COR-L47 (cell line): ENCODE measurements at places on chromosomes 16 and 17.

GRCh38 chr16:89194340-89195311, 5.7 kb downstream of the SLC22A31 start:
- no peak for DNase-seq

- DNase-seq = no peak
Observed at GRCh38 chr16:21263640-21264570, 14.2 kb downstream of the CRYM start.

GRCh38 chr17:11880714-11881113, 116.6 kb downstream of the ZNF18 start:
- no peak for DNase-seq

- DNase-seq = no peak
Observed at GRCh38 chr16:52439171-52439701, 107.7 kb downstream of the TOX3 start.

DNA sequence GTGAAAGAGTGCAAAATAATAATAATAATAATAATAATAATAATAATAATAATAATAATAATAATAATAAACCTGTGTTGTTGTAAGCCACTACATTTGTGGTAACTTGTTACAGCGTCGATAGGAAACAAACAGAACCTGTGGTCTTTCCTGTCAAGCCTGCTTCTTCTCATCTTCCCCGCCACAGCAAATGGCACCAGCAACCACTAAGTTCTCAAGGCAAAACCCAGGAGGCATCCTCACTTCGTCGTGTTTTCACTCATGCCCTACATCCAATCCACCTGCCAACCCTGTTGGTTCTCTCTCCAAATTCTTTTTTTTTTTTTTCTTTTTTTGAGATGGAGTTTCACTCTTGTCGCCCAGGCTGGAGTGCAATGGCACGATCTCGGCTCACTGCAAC, 34.2 kb downstream of the ITGAE start:
- no peak for DNase-seq

DNA sequence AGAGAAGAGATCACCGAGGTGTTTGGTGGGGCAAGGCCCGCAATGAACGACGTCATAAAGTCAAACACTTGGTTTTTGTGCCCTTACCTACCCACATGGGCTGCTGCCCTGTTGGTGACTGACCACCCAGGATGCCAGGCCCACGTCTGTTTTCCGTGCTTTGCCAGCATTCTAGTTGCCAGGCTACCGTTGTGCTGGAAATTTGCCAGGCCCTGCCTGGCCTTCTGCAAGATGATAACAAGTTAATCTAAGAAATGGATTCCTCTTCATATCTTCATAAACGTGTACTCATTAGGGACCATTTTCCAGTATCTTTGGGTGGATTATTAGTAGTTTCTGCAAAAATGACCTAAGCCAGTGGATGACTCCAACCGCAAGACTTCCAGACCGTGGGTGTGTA, 35.4 kb downstream of the SLC6A4 start:
- DNase-seq = no peak

DNA sequence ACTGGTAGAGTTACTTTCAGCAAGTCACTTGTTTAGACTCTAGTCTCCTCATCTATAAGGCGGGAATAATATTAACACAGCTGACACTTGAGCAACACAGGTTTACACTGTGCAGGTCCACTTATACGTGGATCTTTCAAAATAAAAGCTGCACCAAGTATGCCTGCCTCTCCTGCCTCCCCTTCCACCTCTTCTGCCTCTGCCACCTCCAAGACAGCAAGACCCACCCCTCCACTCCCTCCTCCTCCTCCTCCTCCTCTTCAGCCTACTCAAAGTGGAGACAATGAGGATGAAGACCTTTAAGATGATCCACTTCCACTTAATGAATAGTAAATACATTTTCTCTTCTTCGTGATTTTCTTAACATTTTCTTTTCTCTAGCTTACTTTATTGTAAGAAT, 285.6 kb downstream of the FTO start:
- DNase-seq = no peak

DNA sequence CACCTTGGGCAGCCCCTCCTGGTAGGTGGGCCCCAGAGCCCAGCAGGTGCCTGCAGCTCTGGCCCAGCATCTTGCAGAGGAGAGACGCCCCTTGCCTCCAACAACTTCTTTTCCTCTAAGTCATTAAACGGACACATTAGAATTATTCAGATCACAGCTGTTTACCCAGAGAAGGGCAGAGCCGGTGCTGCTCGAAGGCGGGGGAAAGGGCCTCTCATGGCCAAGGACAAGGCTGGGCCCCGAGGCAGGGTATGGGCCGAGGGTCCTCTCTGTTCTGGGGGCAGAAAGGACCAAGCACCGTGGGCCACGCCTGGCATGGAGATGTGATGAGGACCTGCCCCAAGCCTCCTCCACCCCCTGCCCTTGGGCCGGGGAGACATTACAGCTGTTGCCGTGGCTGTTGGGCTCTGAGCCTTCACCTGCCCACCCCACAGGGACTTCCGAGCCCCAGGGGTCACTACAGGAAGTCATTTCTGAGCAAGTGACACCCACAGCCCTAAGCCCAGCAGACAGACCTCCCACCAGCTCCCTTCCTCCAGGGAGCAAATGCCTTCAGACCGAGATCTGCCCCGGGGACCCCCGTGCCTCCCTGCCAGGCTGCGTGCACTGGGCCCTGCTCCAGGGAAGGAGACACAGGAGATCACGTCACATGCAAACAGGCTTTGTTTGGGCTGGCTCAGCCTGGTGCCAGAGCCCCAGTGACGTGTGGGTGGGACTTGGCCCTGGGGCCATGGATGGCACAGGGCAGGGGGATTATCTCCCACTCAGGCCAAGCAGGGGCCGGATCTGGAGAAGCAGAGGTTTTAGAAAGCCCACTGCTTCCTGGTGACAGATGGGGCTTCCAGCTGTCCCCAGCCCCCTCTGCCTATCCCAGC, 699 bp upstream of the PVALEF start:
- DNase-seq = no peak

DNA sequence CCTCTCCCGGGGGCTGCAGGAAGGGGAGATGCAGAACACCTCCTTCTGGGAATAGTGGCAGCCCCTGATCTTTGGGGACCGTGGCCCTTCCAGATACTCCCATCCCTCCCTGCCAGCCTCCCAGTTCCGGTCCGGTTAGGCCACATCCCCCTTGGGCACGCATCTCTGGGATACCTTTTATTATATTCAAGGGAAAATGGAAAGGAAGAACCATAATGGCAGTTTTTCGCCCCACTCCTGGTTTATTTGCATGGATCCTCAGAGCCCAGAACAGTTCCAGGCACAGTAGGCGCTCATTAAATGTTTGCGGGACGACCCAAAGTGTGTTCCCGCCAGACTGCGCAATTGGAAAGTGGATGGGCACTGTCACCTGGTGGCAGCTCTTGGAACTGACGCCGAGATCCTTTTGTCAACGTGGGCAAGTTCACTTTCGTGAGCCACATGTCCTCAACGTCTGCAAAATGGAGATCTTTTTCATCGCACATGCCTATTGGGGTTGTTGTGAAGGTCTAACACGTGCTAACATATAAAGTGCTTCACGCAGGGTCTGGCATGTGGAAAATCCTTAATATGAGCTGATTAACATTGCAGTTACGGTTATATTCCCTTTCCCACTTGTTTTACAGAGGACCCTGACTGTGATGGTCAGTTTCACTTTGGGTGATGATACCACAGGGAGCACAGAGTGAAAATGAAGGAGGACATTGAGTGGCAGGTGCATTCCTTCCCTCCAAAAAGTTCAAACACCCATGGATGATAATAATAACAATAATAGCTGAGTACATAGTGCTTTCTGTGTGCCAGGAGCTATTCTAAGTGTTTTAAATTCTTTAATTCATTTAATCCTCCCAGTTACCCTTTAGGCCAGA, 1.7 kb upstream of the GPRC5B start:
- peak; percentile 28 for DNase-seq

DNA sequence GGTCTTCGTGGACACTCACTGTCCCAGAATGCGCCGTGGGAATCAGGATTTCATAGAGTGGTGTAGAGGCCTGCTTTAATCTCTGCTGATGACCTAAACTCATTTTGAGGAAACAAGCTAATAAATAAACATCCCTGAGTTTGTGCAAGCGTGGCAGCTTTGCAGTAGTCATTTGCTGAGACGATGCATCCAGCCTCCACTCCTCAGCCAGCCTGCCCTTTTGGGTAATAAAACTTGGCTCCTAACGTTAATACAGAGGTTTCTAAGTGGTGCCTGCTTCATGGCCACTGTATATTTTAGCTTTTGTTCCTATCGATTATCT, 1.3 kb downstream of the DGKE start:
- no peak for DNase-seq

GRCh38 chr16:3135126-3135715, 392 bp downstream of the ZNF213 start:
- DNase-seq = no peak

DNA sequence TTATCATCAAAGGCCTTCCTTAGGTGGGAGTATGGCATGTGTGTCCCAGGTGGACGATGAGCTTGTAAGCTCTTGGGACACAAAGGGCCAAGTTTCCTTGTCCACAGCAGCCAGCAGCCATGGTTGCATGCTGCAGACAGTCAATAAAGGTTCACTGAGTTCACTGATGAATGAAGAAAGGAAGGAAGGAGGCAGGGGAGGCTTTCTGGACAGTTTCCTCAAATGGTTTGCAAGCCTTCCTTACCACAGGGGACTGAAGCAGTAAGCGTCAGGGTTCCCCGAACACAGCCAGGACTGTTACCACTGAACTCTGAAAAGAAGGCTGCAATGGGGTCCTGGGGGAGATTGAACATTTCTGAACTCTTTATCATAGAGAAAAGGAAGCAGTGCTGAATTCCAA, 111.1 kb downstream of the GAS7 start:
- no peak for DNase-seq

- no peak for DNase-seq
Observed at GRCh38 chr17:14724770-14725169, 423.9 kb downstream of the HS3ST3B1 start.

DNA sequence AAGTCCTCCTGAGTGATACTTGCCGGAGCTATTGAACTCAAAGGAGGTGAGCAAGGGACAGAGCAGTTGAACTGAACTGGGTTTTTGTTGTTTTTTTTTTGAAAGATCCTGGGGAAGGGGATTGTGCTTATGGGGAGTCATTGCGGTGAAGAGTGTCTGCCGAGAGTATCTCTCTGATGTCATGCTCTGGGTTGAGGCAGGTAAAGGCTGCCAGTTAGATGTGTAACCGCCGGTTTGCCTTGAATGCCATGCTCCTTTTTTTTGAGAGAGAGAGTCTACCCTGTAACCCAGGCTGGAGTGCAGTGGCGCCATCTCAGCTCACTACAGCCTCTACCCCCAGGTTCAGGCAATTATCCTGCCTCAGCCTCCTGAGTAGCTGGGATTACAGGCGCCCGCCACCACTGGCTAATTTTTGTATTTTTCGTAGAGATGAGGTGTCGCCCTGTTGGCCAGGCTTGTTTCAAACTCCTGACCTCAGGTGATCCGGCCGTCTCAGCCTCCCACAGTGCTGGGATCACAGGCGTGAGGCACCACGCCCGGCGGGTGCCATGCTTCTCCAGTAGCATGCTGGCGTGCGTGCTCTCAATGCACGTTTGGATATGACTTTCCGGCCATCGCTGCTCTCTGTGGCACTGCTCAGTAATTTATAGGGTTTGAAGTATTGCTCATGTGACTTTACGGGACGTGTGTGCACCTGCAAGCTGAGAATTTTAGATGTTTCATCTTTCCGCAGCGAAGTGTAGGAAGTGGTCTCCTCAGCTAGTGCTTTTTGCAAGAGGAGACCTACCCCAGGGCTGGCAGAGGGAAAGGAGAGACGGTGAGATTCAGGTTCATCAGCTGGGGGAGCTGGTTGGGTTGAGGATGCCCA, 8.5 kb downstream of the ZC3H18 start:
- no peak for DNase-seq

DNA sequence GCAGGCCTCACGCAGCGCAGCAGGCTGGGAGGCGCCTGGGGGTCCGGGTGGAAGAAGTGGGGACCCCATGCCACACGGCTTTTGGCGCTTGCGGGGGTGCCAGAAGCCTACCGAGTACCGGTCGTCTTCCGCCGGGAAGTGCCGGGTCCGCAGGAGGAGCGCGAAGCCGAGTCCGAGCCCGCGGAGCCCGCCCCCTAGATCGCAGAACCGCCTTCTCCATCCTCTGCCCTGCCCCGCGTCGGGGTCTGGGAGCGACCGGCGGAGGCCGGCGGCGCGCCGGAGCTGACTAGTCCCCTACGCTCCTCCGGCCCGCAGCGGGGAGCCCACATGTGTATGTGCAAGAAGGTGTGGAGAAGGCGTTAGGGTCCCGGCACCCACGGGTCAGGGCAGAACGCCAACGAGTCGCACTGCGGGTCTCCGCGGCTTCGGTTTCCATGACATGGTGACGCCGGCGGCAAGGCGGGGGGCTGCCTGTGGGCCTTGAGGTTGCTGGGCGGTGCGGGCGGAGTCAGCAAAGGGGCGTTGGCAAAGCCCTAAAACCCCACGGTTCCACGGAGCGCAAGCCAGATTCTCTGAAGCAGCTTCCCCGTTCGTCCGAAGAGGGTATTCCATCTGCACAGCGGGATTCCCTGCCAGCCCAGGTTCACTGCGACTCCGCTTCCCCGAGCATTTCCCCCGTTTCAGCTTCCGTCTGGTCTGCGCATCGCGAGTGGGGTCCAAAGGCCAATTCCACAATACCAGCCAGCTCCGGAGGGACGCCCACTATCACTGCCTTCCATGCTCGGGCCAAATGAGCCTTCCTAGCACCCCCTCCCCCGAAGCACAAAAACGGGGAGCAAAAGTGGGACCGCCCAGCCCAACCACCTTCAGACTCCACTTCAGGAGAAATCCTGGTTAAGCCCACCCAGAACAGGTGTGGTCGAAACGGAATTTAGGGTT, 2.3 kb upstream of the LHX1 start:
- no peak for DNase-seq

DNA sequence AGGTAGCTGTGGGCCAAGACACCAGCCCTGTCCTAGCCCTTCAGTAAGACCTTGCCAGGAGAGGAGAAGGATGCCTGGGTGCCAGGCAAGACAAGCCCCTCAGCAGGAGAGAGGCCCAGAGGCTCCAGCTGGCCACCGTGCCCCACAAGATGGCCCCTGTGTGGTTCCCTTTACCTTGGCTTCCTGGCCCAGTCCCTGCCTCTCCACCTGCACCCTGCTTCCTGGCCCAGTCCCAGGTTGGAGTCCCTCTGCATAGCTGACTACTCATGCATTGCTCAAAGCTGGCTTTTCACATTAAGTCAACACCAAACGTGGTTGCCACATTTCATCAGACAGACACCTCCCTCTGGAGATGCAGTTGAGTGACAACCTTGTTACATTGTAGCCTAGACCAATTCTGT, 4.0 kb downstream of the SYNGR3 start:
- DNase-seq = no peak

- no peak for DNase-seq
Observed at GRCh38 chr16:82634955-82635610, 8.3 kb downstream of the CDH13 start.
